CD4-positive, alpha-beta T cell treated with Interferon gamma for 1 hour (primary cell): ENCODE measurements at places on chromosomes 7 and 10.

- DNase-seq, result no peak
These were observed 154.4 kb downstream of the CACNB2 start for GRCh38 chr10:18294633-18295032.

DNA sequence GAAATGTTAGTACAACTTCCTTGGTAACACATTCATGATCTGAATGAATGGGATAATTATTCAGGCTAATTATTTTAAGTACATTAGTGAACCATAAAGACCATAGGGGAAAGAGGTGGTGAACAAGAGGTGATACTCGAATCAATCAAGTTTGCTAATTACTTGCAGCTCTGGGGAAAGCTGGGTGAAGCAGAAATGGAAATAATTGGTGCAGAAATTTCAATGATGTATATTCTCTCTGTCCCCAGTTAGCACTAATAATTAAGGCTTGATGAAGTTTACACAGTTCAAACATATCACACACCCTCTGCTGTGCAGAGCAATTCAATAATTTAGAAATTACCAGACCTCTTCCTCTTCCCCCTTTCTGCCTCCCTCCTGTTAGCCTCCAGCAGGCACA lies 49.4 kb upstream of the OPALIN start:
- no peak for DNase-seq

GRCh38 chr7:79406371-79406770 lies 47.1 kb downstream of the MAGI2 start:
- no peak for DNase-seq

GRCh38 chr7:142608630-142609428 lies 140.4 kb upstream of the PRSS1 start:
- DNase-seq, result no peak

- DNase-seq, result no peak
These were observed 114.3 kb downstream of the SEMA3C start for GRCh38 chr7:80804589-80804988.

GRCh38 chr7:2190531-2190930 lies 42.2 kb downstream of the MAD1L1 start:
- no peak for DNase-seq
